ENCODE measurements at places on chromosomes 4 and X. TPM values are rescaled to one million over a fixed set of nuclear protein-coding genes. Genes with fewer than 3 reads are reported as not detected.

DNA sequence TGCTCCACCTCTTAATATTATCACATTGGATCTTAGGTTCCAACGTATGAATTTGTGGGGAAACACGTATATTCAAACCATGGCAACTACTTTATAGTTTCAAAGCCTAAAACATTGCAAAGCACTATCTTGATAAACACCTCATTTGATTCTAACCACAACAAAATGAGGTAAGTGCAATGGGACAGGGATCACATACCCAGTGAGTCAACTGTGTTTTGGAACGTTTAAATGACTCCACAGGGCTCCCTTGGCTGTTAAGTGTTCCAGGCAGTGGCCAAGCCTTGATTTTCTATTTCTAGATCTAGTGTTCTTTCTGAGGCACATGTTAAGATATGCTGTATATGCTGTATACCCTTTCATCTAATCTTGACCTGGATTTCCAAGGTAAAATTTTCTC, 54.5 kb upstream of the C1QTNF7 start:
- DNase-seq = no peak
- no peak overlapping the region for H3K4me3 ChIP-seq
- H3K36me3 ChIP-seq = no peaks in the 10 kb centered on the region
- no peak overlapping the region for H3K27ac ChIP-seq
- peaks cover 28% of the 10 kb centered on the region for H3K4me1 ChIP-seq

DNA sequence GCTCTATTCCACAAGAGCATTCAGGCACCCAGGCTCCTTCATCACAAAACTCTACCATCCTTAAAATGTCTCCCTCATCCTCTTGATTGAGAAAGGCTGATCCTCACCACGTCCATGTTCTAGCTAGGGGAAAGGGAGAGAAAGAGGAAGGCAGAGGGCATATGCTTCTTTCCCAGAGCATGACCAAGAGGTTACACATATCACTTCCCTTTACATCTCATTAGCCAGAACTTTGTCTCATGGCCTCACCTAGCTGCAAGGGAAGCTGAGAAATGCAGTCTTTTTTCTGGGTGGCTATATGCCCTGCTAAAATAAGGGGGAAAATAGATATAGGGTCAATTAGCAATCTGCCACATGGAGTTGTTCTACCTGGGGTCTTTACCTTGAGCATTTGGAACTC, 42.7 kb downstream of the LONRF3 start:
- no peaks in the 10 kb centered on the region for H3K27me3 ChIP-seq
- H3K27ac ChIP-seq = no peak overlapping the region

- H3K4me3 ChIP-seq = no peak overlapping the region
- DNase-seq = no peak
- no peaks in the 10 kb centered on the region for H3K36me3 ChIP-seq
- H3K27ac ChIP-seq = no peak overlapping the region
These were observed 25.0 kb upstream of the GJB1 start for GRCh38 chrX:71198066-71198465.

GRCh38 chrX:133598601-133599335, 183.5 kb upstream of the GPC4 start:
- H3K36me3 ChIP-seq = no peaks in the 10 kb centered on the region
- DNase-seq = no peak
- H3K4me3 ChIP-seq = no peak overlapping the region
- no peaks in the 10 kb centered on the region for H3K4me1 ChIP-seq
- H3K27ac ChIP-seq = no peak overlapping the region

The ATP2B3 gene
- total RNA-seq = 0.54 TPM

The CCSER1 gene
- total RNA-seq = 3.4 TPM

The GRPR gene
- total RNA-seq = 16.5 TPM

Measured in GM23338 (cell line).